ENCODE measurements at places on chromosomes 1 and 21.
A peak's percentile ranks its signal among the peaks of the same experiment; 100 is the strongest.

GRCh38 chr1:39572379-39573096 is 4.1 kb downstream of the PABPC4 start:
- no peak for DNase-seq

- DNase-seq = no peak
These were observed 1377.7 kb upstream of the ADGRL4 start for GRCh38 chr1:80384083-80384830.

DNA sequence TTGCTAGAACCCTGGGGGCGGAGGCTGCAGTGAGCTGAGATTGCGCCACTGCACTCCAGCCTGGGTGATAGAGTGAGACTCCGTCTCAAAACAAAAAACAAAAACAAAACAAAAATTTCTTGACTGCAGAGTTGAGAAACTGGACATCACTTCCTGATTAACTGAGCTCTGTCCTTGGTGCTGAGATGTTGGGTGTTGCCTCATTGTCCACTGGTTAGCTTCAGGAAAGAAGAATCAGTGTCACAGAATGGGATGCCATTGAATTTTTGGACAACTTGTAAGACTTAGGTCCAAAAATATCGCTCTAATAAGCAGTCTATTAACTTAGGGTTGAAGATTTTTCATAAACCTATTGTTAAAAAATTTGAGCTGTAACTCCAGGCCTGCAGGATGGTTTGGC is 23.8 kb upstream of the KCNA10 start:
- DNase-seq = no peak

GRCh38 chr1:218476385-218476784 is 131.2 kb downstream of the TGFB2 start:
- no peak for DNase-seq

- DNase-seq = no peak
These were observed 165.3 kb downstream of the FASLG start for GRCh38 chr1:172824209-172824608.

GRCh38 chr1:43068911-43069310 is 103.2 kb downstream of the EBNA1BP2 start:
- no peak for DNase-seq

DNA sequence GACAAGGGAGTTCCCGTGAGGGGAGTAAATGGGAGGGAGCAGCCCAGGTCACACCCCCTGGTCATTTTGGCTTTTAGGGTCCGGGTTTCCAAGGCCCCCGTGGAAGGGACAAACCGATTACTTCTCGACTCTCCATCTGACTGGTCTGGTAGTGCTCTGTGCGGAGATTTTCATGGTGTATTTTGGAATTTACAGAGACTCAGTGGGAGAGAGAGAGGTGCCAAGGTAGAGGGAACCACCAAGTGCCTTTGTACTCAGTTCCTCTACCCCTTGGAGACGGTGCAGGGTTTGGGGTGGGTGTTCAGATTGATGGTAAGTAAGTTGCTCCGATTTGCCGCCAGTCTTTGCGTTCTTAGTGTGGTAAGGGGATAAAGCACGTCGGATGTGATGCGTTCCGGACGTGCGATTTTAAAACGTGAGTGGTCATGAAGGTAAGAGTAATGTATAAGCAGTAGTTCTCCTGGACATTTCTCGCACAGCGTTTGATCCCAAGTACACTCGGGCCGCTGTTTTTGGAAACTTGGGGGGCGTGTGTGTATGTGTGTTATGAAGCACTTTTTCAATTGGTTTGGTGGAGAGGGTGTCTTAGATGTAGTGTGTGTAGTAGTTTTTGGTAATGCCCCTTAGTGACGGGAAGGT is 682 bp downstream of the SUCO start:
- peak; percentile 19 for DNase-seq

- DNase-seq = no peak
These were observed 1.5 kb downstream of the NBL1 start for GRCh38 chr1:19645411-19646251.

DNA sequence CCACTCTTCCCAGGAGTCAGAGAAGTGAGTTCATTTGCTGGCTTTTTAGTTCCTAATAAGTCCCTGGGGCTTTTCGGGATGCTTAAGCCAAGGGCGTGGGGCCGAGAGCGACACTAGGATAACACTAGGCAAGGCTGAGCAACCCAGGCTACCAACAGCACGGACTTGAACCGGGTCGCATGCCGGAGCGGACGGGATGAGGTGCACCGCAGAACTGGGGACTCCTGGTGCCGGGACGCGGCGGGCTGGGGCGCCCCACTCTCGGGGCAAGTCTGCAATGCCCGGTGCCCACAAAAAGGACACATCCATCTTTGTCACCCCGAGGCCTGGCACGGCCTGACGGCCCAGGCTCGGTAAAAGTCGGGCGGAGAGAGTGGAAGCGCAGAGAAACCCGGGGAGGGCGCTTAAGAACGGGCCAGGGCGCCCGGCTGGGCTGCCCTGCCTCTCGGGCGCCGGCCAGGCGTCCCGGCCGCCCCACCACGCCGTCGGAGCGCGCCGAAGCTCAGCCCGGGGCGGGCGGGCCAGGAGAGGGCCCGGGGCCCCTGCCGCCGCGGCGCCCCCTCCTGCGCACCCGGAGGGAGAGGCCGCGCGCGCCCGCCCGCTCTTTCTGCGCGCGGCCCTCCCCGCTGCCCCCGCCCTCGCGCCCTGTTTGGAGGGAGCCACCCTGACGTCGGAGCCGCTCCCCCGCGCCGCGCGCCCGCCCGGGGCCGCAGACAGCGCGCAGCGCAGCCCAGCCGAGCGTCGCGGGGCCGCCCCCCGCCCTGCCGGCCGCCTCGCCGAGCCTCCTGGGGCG is at the start of gene NBL1:
Gene NBL1, plus strand, starts transcription at position 710 of the 793 bp plus-strand sequence. CDS start 10,720 bp downstream, outside the sequence.
- DNase-seq = no peak

DNA sequence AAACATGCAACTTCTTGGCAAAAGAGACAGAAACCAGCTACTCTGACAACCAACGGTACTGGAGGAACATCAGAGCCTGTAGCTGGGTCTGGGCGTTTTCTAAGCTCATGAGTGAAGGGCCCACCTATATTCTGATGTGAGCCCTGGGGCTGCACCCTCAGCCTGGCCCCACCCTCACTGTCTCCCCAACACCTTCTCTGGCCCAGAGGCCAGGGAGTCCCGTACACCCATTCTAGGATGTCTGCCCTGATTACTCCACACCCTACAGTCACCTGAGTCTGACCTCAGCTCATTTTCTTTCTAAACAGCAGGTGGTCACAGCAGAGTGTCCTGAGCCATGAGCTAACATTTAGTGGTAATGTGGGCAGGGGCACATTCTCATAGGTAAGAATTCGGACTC is 439.2 kb downstream of the MATN1 start:
- DNase-seq = no peak

DNA sequence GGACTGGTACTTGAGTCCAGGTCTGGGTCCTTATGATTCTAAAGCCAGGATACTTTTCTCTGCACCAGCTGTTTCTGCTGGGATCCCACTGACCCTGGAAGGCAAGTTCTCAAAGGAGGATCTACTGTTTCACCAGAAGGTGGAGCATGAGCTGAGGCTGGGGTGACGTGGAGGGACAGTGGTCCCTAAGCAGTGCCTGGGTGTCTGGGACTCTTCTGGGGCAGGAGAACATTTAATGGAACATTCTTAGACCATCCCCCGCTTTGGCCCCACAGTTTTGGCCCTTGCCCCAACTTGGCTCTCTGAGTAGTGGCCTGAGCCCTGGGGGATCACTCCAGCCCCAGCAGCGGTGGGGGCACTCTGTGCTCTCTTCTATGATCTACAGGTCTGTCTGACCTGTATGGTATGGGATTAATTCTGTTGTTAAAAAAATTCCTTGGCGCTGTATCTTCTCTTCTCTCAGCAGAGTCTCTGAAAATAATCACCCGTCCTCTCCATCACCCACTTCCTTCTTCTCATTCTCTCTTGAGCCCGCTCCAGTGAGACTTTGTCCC is 60.3 kb upstream of the CSF3R start:
- DNase-seq = no peak

DNA sequence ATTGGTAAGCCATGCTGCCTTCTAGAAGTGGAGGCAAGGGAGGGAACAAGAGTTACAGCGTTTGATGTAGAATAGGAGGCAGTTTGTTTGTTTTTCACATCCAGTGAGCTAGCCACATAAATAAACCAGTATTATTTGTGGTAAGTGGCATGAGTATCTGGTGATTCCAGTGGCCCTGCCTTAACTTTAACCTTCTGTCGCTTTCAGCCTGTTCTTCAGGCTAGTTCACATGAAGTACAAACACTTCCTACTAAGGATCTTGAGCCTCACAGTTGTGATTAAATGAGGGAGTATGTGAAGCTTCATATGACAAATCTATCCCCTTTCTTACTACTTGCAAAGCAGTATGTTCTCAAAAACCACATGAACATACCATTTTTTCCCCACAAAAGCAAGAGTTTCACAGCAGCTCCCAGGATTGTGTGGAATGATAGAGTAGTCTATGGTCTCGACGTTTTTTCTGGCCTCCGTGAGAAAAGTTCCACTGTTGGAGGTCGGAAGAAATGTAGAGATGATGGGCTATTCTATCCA is 59.5 kb downstream of the PHACTR4 start:
- no peak for DNase-seq

DNA sequence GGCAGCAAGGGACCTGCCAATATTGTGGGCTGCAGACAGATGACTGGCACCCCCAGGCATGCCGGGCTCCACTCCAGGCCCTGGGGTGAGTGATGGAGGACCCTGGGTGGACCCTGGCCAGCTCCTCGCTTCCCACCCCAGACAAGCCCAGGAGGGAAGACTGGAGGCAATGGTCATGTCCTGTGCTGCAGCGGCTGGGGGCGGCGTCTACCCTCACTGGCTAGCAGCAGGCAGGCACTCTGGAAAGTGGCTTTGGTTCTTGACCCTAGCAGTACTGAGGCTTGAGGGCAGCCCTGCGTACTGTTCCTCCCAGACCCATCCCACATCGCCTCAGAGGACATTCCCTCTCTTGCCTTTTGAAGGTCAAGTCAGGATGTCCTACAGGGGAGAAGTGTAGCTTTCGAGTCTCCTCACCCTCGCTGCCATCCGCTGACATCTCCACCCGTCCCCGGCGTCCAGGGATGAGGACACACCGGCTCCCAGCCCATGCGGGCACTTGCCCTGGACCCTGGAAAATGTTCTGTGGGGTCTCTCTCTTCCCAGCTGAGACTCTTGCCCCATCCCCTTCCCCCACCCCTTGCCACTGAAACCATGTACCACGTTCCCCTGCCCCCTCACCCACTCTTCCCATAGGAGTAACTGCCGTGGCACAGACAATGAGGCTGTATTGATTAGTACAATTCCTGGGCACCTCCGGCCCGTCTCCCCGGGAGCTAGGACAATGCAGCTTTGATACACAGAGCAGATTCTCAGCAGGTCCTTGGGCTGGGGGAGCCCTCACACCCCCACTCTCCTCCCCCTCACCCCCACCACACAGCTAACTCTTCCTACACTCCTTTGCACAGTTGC is 15.0 kb downstream of the SLC6A9 start:
- no peak for DNase-seq

DNA sequence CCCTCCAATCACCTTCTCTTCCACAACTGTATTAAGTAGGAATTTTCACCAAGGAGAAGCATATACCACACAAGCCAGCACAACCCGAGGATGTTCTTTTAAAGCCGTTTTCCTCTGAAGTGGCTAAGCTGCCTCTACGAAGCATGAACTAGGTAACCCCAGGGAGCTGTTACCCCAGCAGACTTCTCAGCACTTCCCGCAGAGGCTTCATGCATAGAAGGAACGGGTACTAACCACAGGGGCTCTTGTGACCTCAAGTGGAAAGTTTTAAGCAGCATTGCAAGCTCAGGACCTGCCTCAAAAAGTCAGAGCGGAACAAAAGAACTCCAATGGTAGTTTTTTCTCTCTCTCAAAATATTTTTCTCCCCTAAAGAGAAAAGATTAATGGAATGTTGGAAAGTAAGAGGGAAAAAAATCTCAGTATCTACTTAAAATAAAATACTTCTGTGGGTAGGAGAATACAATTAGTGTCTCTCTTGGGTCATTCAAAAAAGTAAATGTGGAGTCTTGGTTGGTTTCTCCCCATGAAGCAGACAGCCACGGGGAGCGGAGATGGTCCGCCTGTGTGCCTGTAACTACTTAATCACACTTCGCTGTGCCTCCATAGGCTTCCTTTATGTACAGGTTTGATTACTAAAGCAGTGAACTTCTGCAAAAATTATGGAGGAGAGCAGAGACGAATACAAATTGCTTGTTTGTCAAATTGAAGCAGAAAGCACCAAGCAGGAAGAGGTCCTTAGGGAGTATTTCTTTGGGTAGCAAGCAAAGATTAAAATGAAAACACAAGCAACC is 40.9 kb downstream of the STX6 start:
- DNase-seq = no peak

GRCh38 chr1:210124736-210125135 is 107.9 kb upstream of the SERTAD4 start:
- no peak for DNase-seq

DNA sequence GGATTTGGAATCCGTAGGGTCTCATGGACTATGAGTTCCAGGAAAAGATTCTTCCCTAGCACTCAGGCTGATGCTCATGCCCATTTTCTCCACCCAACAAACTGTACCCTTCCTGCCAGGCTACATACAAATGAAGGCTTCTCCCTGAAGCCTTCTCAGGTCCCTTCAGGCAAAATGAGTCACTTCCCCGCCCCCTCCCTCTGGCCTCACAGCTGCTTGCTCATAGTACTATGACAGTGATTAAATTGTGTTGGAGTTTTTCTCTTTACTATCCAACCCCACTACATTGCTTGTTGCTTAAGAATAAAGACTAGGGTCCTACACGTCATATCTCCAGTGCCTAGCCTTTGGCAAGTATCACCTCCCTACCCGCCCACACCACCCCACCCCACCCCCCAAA is 207.6 kb upstream of the NFIA start:
- DNase-seq = no peak

- DNase-seq = no peak
These were observed 464.2 kb upstream of the DAB1 start for GRCh38 chr1:57887964-57888491.

GRCh38 chr1:165152109-165152508 is 204.4 kb downstream of the LMX1A start:
- no peak for DNase-seq

GRCh38 chr1:201482755-201483154 is 13.8 kb upstream of the PHLDA3 start:
- no peak for DNase-seq

GRCh38 chr1:207606362-207606755 is 38.6 kb upstream of the CR1L start:
- DNase-seq = no peak

DNA sequence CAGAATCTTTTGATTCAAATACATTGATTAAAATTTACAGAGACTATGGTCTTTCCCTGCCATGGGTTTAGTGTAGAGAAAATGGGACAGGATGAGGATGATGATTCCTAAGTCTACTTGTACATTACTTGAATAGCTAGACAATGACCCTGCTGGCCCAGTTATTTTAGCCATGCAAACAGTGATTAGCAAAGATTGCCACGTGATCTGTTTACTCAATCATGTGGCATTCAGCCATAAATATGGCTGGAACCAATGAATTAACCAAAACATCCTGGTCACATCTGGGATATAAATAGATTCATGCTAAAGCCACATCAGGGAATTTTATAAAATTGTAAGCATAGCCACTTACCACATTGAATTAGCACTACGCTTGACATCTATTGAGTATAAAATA is 167.3 kb downstream of the PBX1 start:
- DNase-seq = no peak

Data from GF-D8 (cell line).